Activated CD8-positive, alpha-beta memory T cell treated with anti-CD3 and anti-CD28 coated beads, Interleukin-2, amount 50 U/mL, for 48 hours (primary cell): ENCODE measurements at places on chromosomes 7 and 10.
A peak's percentile ranks its signal among the peaks of the same experiment; 100 is the strongest.

DNA sequence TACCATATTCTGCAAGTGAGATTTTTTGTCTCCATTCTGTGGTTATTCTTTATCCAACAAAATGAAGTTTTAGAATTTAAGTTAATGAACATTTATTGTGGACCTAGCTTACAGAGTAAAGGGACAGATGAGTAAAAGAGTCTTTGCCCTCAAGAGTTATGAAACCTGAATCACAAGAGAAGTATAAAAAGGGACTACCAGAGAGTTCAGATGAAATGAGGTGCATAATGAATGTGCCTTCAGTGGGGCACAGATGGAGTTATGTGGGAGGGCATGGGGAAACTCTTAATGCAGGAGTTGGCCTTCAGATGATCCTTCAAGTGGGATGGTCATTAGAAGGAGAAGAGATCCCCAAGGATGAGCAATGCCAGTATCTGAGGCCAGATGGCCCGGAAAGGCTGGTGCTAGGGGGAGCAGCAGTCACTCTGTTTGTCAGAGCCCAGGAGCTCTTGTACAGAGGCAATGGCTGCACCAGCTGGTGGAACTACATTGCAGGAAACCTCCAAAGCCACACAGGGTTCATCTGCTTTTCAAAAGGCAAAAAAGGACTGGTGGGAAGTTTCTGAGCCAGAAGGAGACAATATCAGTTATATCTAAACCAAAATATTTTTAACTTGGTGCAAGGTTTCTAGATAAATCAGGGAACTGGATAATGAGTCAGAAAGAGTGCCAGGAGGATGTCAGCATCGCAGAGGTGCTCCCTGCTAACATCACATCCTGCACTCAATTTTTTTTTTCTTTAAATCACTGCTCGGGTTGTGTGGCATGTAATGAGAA is 162.0 kb downstream of the KLF6 start:
- peak; percentile 64 for DNase-seq

- DNase-seq = no peak
Observed at GRCh38 chr10:124476043-124476725, 14.6 kb downstream of the LHPP start.

DNA sequence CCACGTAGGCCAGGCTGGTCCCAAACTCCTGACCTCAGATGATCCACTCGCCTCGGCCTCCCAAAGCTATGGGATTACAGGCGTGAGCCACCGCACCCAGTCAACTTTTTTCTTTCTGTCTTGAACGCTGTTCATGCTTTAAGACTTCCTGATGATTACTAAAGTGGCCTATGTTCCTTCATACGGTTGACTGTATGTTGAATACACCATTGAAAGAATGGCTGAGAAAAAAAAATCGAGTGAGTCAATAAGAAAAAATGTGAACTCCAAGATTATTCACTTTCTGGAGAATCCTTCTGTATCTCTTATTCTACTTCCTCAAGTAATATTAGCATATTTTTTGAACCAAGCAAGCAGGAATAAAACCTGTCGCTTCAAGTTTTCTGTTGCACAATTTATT is 955.0 kb downstream of the GATA3 start:
- no peak for DNase-seq

DNA sequence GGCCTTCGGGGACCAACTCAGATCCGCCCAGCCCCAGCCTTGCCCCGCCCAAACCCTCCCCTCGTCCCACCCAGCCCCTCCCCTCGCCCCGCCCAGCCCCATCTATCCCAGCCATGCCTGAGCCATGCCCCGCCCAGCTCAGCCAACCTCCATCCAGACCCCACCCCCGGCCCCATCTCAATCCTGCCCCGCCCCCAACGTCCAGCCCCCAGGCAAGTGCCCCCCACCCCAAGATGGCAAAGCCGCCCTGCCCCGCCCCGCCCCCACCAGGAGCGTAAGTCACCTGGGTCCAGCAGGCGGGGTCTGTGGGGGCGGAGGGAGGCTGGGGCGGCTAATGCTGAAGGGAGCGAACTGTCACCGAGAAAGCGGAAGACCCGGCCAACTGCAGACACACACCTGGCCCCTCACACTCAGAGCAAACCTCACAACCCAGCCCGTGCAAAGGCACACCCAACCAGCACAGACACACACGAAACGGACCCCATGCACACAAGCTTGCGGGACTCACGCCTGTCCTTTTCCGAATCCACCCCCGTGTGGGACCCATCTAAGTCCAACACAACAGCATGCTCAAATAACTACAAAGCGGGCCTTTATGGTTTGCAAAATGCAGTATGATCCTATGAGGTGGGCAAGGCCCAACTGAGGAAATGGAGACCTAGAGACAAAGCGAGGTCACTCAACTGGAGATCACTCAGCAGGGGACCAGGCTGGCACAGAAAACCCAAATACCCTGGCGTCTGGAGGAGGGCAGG is 11.5 kb upstream of the OGA start:
- peak; percentile 76 for DNase-seq

GRCh38 chr7:103148131-103148993 is 537 bp downstream of the NAPEPLD start:
- no peak for DNase-seq

- no peak for DNase-seq
Observed at GRCh38 chr7:32582036-32582435, 86.7 kb downstream of the AVL9 start.

DNA sequence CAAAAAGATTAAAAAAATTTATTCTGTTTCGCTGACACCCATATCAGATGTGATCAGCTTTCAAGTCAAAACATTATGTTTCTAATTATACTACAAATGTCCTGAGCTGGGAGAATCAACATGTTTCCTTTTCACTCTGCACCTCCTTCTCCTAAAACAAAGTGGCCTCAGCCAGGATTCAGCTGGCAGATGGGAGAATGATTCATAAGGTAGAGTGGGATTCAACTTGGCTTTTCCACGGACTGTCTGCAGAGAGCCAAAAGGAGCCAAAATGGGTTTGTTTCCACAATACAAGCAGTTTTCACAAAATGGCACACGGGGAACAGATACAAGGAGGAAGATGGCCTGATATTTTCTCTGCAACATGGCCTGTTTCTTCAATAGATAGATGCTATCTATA is 376.5 kb upstream of the PRKCQ start:
- DNase-seq = no peak

DNA sequence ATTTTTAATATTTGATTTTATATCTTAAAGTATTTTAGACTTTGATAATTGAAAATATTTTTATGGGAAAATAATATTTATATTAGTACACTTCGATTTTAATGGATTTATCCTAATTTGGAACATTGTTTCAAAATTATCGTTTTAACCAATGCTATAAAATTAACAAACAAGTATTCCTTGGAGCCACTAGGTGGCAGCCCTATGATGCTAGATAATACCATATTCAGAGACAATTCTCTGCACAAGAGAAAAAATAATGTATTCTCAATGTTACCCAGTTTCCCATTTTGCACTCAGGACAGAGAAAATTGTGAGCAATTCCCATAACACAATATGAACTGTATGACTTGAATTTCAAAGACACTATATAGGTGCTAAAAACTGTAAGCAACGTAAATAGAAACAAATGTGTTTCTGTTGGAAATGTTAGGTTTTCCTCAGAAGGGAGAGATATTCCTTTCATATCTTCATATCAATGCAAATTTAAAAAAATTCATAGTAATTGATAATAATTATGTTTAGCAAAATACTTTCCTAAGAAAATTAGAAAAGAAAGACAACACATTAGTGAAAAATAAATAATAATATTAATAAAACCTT is 237.8 kb downstream of the SEMA3E start:
- no peak for DNase-seq

GRCh38 chr10:96548589-96548988 is 34.9 kb upstream of the TLL2 start:
- DNase-seq = no peak

DNA sequence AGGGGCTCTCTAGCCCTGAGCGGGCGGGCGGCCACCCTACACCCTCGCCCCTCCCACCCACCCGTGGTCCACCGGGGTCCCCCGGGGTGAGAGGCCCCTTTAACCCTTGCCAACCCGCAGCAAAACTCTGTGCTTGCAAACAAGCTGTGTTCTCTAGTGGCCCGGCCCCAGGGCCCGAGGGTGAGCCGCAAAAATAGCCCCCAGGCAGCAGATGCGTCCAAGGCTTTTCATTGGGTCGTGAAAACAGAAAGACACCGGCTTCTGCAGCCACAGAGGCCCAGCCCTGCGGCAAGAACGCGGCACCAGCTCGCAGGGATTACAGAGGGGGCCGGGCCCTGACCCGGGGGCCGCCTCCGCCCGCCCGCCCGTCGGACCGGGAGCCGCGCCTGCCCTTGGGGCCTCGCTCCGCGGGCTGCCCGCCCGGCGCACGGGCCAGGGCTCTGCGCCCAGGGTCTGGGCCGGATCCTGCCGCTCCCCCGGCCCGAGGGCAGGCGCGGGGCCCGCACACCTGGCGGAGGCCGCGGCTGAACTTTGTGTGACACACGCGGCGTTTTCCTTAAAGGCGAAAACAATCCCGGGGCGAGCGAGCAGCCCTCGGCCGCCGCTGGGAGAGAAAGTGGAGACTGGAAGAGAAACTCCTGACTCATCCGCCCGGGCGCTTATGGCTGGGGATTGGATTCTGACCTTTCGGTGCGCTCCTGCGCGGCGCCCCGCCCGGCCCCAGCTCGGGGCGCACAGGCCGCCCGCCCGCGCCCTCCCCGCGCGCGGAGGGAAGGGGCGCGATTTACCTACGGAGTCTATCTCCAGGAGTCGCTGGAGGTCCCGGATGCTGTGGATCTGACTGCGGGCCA is 2.8 kb downstream of the PDGFA start:
- peak; percentile 71 for DNase-seq

GRCh38 chr7:133165001-133165400 is 83.1 kb upstream of the CHCHD3 start:
- DNase-seq = no peak

DNA sequence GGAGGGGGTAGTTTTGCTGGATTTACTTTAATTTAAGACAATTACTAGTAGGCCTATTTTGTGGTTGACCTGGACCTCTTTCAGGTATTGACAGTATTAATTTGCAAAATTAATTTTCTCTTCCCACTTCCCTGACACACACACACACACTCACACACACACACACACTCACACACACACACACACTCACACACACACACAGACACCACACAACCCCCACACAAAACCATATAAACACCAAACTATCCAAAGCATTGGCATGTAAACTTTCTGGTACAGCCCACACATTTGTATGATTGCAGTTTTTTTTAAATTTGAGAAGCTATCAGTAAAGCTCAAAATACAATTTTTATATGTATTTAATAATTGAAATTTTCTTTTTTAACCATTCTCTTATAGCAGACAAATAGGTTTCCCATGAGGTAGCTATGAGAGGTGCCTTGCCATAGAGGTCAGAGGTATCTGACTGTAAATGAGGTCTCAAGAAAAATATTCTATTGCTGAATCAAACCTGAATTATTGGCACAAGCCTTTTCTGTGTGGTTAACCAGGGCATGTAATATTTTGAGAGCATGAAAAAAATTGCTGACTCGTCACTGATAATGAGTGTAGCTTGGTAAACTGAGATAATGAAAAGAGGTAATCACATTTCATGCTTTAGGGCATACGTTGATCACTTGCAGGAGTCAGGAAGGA is 306.5 kb downstream of the GATA3 start:
- DNase-seq = no peak

DNA sequence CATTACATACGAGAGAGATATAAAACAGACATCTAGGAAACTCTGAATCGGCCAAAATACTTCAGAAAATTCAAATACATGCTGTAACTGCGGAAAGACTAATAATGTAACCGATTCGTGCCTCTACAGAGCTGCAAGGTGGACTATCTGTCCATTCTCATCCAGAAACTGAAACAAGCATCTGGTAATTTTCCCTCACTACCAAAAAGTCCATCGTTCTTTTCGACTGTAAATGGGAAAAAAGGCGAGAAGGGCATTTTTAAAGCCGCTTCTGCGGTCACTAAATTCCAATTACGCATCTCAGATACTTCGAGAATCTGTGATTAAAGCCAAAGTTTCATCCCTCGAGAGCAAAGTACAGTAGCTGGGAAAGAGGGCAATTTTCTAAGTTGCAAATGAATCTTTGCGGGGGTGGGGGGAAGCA is 1.3 kb downstream of the OGA start:
- no peak for DNase-seq

DNA sequence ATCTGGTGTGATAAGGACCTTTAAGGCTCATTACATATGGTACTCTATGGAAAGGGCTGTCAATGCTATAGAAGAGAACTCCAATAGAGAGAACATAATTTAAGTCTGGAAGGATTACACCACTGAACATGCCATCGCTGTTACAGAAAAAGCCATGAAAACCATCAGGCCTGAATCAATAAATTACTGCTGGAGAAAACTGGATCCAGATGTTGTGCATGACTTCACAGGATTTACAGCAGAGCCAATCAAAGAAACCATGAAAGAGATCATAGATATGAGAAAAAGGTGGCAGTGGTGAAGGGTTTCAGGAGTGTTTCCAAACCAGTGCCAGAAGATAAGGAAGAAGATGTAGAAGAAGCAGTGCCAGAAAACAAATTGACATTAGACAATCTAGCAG is 18.9 kb upstream of the GPR22 start:
- DNase-seq = no peak

GRCh38 chr7:3338161-3338560 is 37.1 kb downstream of the SDK1 start:
- DNase-seq = no peak

GRCh38 chr10:44343843-44344242 is 41.1 kb downstream of the CXCL12 start:
- peak; percentile 15 for DNase-seq

- no peak for DNase-seq
Observed at GRCh38 chr7:48274662-48275061, 103.4 kb downstream of the ABCA13 start.

GRCh38 chr10:79026341-79026761 is 42.4 kb upstream of the ZMIZ1 start:
- DNase-seq = no peak

GRCh38 chr7:51187941-51188340 is 128.7 kb downstream of the COBL start:
- DNase-seq = no peak

GRCh38 chr7:114418117-114418516 is 3.5 kb downstream of the FOXP2 start:
- no peak for DNase-seq

- no peak for DNase-seq
Observed at GRCh38 chr7:159147687-159148086, 3.0 kb upstream of the VIPR2 start.

DNA sequence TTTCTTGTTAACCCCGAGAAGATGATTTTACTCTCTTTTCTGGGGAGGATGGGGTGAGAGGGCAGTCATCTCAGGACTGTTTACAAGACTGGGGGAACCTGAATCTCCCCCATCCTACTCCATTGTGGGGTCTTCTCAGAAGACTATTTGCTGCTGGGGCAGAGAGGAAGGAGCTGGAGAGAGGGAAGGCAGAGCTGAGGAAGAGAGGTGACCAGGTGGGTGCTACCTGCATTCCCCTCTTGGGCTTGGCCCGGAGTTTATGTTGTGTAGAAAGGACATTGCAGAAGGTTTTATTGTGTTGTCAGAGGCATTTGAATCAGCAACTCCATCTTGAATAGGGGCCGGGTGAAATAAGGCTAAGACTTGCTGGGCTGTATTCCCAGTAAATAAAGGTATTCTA is 247.1 kb upstream of the GALNT17 start:
- DNase-seq = no peak

GRCh38 chr7:93053949-93054943 is 63.5 kb downstream of the SAMD9 start:
- DNase-seq = no peak

- no peak for DNase-seq
Observed at GRCh38 chr7:17939211-17939605, 1.1 kb downstream of the SNX13 start.
